ENCODE measurements at places on chromosomes 11 and 22.

DNA sequence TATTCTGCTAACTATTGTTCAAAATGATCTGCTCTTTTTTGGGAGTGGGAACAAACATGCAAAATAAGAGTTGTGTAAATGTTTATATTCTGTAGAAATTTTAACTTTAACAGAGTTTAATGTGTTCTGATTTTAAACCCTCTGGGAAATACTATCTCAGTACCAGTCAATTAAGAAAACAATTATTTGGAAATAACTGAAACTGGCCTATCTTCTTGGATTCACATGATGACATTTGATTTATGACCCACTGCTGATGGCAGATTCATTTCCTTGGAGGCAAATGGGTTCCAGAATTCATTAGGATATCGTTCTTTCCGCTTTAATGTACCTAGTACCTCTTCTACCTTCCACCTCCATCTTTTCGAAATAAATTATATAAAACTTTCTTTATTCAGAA lies 5.5 kb downstream of the SIK2 start:
- no peak for DNase-seq

GRCh38 chr11:132671851-132672370 lies 860.4 kb downstream of the OPCML start:
- DNase-seq, result no peak

DNA sequence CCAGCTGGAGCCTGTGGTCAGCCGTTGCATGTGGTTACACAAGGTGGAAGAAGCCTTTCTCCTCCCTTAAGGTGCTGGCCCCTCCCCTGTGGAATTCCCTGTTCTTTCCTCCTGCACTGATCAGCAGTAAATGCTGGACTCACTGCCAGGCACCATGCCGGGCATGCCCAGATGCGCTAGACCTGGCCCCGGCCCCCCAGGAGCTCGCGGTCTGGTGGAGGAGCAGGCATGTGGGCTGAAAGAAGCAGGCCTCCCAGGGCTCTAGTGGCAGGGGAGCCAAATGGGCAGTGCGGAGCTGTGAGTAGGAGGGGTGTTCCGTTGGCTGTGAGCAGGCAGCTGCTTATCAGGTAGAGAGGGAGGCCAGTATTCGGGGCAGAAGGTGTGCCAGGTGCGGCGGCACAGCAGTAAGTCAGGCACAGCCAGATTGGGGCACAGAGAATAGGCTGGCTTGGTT lies 10.2 kb downstream of the DGKZ start:
- no peak for DNase-seq

GRCh38 chr11:69050592-69051380 lies 2.1 kb downstream of the TPCN2 start:
- no peak for DNase-seq

DNA sequence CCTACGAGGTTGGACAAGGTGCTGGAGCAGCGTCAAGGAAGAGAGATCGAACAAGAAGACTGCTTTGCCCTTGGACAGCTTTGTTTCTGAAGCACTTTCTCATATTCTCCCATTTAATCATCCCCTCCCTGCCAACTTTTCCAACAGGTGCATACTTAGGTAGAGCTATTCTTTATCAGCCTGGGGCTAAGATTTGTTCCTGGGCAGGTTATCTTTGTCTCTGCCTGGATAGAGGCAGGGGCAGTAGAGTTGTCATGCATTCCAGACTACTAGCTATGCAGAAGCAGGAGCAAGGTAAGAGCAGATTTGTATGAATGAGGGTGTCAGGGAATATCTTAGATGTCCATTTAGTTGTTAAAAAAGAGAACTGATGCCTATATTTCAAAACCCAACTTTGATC lies 82.3 kb downstream of the PTPRJ start:
- no peak for DNase-seq

DNA sequence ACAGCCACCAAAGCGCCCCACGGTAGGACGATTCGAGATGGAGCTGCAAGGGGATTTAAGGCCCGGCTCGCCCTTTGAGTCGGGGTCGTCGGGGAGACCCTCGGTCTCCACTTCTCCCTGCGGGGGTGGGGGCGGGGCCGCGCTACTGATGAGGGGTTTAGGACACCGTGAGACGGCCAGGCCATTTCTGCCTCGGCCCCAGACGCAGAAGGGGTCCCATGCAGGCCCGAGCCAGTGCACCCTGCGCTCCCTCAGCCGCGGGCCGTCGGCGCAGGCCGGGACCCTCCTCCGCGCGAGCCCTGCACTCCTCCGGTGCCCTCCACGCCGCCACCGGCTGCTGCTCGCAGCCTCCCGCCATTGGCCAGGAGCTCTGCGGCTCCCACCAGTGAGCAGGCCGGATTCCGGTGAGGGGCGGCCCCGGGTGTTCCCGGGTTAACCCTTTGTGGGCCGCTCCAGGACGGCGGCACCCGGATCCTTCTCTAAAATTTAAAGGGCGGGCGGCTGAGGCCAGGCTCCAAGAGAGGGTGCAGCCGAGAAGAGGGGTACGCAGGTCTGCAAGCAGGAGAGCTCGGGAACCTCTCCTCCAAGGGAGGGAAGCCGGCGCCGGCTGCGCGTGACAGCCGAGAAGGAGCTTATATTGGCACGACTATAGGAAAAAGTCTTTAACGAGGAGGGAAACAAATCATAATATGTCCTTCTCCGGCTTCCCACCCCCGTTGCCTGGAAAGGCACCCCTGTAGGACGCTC lies 18.0 kb downstream of the CREB3L1 start:
- no peak for DNase-seq

- no peak for DNase-seq
Observed at GRCh38 chr11:12727563-12728211, 53.5 kb downstream of the TEAD1 start.

DNA sequence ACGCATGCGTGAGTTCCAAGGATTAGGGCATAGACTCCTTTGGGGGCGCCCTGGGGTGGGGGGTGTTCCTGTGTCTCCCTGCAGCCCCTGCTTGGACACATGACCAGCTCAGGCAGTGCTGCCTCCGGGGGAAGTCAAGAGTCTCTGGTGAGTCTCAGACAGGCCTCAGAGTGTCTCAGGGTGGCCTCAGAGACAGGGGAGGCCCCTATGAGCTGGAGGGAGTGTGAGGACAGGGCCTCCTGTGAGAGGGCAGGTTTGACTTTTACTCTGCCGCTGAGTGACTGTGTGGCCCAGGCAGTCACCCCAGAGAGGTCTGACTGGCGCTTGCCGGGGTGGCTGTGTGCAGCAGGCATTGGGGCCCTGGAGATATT lies 41.2 kb upstream of the KCNQ1OT1 start:
- no peak for DNase-seq

DNA sequence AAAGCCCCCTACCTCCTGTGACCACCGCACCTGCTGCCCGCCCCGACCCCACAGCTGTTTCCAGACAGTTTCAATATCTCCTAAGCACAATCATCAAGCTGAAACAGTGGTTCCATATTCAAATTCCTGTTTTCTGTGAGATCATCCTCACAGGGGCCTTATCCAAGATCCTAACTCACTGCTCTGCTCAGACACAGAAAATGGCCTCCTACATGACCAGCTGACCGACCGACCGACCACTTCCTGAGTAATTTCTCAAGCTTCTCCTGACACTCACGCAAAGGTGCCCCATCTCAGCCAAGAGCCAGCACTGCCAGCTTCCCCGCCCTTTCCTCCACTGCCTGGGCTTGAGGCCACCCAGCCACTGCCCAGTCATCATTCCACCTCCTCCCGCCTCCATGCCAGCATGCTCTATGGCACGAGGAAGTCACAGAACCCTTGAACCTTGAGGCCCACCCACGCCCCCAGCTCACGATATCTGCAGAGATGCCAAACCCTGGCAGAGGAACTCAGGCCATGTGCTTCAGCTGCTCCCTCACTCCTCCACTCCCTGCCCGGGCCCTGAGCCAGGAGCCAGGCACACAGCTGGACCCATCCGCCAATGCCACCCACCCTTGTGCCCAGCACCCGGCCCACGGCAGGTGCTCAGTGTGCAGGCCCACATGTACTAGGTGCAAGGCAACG lies 14.0 kb downstream of the KIAA0930 start:
- DNase-seq, result no peak

GRCh38 chr11:45113807-45114206 lies 32.6 kb upstream of the PRDM11 start:
- DNase-seq, result no peak

DNA sequence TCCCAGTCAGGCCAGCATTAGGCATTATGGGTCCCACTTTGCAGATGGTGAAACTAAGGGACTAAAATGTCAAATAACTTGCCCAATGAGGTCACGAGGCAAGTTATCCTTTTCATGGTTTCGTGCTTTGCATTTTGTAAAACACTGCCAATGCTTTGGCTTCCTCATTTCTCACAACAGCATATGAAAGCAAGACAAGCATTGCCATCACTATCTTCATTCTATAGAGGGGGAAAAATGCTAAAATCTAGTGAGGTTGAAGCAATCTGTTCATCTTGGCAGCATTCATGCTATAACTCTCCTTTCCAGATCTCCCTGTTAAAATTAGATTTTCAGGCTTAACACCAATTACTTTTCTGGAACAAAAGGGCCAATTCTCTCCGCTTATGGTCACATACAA lies 14.8 kb downstream of the FAM181B start:
- no peak for DNase-seq

- DNase-seq, result no peak
Observed at GRCh38 chr11:65553301-65554001, 4.7 kb downstream of the LTBP3 start.

GRCh38 chr11:69141742-69142141 lies 14.0 kb upstream of the SMIM38 start:
- DNase-seq, result no peak

DNA sequence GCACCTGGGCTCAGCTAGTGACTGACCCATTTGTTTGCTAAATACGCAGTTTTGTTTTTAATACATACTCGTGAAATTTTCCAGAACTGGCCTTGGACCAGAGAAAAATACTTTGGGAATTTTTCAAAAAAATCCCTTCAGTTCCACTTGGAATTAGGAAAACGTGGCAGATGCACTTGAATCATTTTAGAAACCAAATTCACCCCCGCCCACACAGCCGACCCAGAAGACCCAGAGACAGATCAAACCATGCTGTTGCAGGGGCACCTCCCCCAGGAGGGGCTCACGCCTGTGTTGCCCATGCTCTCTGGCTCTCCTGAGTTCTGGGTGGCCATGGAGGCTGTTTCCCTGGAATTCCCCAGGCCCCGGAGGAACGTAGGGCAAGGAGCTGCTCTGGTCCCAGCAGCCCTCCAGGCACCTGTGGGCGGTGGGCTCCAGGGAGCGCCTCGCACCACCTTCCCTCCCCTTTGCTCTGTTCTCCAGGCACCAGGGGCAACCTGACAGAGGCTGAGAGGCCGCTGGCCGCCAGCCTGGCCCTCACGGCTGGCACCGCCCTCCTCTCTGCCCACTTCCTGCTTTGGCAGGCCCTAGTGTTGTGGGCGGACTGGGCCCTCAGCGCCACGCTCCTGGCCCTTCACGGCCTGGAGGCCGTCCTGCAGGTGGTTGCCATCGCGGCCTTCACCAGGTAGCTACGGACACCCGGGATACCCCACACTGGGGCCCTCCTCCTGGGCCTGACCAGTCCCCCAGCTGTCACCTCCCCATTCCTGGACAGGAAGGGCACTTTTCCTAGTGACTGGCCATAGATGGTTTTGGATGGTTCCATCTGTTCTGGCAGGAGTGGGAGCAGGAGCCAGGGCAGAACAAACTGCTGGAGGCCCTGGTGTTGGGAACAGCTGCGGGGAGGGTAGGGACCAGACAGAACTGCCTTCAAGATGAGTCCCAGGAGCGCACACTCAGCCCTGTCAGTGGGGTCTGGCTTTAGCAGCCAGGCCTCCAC lies 3.3 kb upstream of the EPS8L2 start:
- DNase-seq, result no peak

DNA sequence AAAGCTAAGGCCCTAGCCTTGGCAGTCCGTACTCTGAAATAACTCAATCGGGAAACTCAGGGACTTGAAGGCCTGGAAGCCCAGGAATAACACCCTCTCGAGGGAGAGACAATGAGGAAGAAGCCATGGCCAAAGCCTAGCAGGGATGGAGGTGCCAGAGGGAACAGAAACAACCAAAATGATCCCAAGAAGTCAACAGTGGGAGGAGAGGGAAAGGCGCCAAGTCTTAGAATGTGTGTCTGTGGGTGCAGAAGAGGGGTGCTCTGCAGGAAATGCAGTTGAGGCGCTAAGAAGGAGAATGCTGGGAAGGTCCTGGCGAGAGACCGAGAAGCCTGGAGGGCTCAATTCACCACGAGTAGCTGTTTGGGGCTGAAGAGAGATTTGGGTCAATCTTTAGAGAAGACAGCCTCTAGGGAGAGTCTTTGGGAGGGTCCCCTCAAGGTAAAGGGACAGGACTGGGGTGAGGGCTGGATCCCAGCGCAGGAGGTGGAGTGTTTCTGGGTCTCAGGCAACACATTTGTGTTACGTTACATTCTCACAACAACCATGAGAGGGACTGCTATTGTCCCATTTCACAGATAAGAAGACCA lies 760 bp upstream of the MAPK8IP1 start:
- no peak for DNase-seq

DNA sequence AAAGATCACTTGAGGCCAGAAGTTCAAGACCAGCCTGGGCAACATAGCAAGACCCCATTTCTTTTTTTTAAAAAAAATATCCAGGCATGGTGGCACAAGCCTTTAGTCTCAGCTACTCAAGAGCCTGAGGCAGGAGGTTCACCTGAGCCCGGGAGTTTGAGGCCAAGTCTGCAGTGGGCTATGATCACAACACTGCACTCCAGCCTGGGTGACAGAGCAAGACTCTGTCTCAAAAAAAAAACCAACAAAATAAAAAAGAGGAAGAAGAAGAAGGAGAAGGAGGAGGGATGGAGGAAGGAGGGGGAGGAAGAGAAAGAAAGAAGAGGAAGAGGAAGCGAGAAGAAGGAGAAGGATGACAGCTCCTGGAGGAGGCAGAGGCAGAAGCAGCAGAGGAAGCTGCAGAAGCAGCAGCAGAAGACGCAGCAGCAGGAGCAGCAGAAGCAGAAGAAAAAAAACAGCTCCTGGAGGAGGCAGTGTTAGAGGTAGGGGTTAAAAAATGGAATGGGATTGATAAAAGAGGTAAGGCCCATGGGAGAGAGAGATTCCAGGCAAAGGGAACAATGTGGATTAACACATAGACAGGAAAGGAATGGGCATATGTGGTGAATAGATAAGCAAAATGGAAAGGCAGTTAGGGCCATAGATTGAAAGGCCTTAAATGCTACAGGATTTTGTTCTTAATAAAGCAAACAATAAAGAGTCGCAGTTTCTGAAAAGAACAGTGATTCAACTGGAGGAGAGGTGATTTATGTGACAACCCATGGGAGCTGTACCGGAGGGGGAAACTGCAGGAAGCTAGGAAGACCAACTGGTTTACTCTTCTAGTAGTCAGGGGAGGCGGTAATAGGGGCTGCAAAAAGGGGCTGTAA lies 10.9 kb downstream of the PRCP start:
- DNase-seq, result no peak

DNA sequence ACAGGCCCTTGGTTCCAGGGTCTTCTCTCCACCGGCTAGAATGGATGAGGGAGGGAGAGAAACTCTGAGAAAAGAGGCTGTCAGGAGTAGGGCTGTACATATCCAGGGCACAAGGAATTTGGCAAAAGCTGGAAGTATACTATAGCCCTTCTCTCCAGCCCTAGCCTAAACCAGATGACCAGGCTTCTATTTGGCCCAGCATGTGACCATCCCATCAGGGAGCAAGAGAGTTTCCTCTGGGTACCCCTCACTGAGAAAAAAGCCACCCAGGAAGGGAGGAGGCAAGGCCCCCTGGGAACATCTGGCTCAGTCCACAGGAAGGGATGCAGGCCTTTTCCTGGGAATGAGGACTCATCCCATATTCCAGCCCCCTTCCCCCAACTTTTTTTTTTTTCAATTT lies 8.3 kb downstream of the CD44 start:
- DNase-seq, result no peak

Measured in forelimb muscle (tissue), 1 donor.